Hematopoietic multipotent progenitor cell (in vitro differentiated cells): ENCODE measurements at places on chromosomes 2 and 18.

DNA sequence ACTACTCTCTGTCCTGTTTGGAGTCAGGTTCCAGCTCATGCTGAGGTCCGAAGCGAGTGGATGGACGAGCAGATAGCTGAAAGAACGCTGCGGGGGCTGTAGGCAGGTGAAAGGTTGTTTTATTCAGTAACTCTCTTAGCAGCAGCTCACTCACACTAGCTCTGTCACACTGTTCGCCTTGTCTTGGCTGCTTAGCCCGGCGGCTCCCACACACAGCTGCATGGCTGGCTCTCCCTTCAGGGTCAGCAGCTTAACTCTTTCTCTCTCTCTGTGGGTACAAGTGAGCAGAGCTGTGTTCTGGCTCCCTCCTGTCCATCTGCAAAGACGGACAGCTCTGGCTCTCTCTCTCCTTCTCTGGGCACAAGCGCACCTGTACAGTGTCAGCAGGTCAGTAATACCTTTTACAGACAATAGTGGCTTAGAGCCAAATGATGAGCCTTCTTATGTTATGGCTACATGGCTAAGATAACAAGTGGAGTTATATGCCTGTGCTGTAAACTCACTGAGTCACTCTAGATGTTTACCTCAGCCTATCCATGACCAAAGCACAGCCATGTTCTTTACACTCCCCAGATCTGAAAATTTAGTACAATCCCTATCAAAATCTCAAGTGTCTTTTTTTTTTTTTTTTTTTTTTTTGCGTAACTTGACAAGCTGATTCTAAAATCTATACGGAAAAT, 149.3 kb downstream of the GALNT1 start:
- DNase-seq = no peak

GRCh38 chr2:100944617-100945432, 57.3 kb upstream of the RPL31 start:
- no peak for DNase-seq

DNA sequence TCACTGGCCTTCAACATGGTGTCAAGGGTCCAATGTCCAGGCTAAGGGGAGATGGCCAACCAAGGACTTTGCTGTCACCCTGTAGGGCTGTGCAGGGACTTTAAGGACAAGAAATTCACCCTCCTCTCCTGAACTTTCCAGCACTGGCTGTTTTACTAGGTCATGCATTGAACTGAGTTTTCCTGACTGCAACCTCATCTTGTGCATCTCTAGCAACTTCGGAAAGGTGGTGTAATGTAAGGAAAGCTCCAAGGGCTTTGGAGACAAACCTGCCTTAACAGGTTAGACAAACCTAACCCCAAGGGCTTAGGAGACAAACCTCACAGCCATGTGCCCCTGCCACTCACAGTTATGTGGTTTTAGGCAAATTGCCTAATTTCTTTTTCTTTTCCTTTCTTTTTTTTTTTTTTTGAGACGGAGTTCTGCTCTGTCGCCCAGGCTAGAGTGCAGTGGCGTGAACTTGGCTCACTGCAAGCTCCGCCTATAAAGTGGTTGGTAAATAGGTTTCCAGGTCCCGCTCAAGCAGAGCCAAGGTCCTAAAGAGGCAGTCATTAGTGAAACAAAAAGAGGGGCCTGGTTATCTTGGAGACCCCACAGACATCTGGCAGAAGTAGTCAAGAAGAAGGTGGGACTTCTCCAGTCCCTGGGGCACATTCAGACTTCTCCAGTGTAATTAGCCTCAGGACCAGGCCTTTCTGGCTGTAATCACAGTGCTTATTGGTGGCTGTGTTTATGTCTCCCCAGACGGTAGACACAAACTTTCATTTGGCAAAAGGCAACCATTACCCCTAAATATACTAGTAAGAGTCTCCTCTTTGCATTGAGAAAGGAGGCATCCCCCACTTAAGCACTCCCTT, 37.6 kb upstream of the PMAIP1 start:
- DNase-seq = no peak

DNA sequence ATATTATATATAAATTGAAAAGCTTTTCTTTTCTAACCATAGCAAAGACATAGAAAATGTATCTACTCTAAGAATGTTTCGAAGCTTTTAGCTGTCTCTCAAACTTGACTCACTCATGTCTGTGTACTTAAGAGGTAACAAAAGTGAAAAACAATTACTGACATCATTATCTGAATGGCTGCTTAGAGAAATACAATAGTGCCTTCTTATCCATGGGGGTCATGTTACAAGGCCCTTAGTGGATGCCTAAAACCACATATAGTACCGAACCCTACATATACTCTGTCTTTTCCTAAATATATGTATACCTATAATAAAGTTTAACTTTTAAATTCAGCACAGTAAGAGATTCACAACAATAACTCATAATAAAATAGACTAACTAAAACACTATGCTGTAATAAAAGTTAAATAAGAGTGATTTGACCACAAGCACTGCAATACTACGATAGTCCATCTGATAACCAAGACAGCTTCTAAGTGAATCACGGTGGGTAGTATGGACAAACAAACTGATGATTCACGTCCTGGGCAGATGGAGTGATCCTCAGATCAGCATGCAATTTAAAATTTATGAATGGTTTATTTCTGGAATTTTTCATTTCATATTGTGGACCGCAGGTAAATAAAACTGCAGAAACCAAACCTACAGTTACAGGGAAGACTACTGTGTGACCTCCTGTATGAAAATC, 246.2 kb downstream of the XIRP2 start:
- DNase-seq = no peak

DNA sequence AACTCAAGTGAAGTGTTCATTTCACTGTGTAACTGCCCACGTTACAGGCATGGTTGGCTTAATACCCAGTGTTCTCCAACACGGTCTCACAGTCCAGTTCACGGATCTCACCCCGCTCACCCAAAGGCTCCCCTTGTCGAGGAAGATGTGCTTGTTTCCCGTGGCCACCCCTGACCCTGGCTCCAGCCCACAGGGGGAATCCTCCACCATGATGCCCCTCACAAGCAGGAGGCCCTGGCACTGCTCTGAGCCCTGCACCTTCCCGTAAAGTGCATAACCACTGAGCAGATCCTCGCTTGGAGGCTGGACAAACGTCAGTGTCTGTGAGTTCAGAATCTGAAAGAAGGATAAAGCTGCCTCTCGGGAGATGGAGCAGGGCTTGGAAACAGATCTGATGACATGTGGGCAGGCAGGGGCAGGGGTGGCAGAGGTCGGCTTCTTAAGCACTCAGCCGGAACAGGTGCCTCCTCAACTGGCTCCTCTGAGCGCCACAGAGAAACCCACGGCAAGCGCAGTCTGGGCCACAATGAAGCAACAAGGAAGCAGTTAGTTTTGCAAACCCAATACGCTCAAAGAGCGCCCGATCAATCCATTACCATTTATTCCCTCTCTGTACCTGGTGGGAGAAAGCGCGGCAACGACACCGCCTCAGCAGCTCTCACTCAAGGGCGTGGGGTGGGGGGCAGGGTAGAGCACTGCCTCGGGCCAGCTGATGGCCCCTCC, 17.6 kb downstream of the HDAC4 start:
- DNase-seq = no peak
